ENCODE measurements at places on chromosomes 1 and 21. TPM values are rescaled to one million over a fixed set of nuclear protein-coding genes. Genes with fewer than 3 reads are reported as not detected.

DNTTIP2 gene
- total RNA-seq: 15.0 TPM

PPFIA4 gene
- total RNA-seq: 0.18 TPM

GRCh38 chr21:44994047-44994694 is 54.3 kb downstream of the SLX9 start:
- H3K4me1 ChIP-seq: no peaks in the 10 kb centered on the region
- no peak for DNase-seq
- no peak overlapping the region for H3K27ac ChIP-seq

DNA sequence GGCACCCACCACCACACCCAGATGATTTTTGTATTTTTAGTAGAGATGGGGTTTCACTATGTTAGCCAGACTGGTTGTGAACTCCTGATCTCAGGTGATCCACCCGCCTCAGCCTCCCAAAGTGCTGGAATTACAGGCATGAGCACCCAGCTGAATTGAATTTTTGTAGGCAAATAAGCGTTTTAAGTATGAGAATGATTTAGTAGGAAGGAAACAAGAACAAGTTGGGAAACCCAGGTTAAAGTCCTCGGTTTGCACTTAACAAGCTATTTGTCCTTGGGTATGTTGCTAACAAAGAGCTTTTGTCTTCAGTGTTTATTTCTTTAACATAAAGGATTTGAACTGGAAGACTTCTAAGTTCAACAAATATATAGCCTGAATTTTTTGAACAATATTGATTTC is 23.9 kb downstream of the BTF3L4 start:
- H3K36me3 ChIP-seq: peaks cover 11% of the 10 kb centered on the region
- H3K27me3 ChIP-seq: no peaks in the 10 kb centered on the region
- DNase-seq: no peak
- no peaks in the 10 kb centered on the region for H3K4me1 ChIP-seq
- no peak overlapping the region for H3K27ac ChIP-seq
- no peak overlapping the region for H3K4me3 ChIP-seq
